ENCODE measurements at places on chromosomes 3 and 15.

GRCh38 chr3:135966271-135966961 lies 888 bp downstream of the PPP2R3A start:
- DNase-seq, result no peak

DNA sequence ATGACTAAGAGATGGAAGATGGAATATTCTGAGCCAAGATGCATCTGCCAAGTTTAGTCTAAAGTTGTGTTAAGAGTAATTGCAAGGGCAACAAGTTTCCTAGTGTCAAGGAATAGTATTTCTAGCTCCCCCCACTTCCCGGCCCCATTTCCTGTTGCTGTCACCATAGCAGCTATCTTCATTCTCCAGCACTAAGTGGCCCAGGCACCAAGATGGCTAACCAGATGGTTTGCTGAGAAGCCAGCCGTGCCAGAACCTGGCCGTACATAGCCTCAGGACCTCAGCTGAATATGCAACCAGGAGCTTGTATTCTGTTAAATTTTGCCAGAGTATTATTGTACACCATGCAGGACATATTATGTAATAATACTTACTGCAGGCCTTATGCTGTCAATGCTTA lies 108.8 kb upstream of the UMPS start:
- no peak for DNase-seq

DNA sequence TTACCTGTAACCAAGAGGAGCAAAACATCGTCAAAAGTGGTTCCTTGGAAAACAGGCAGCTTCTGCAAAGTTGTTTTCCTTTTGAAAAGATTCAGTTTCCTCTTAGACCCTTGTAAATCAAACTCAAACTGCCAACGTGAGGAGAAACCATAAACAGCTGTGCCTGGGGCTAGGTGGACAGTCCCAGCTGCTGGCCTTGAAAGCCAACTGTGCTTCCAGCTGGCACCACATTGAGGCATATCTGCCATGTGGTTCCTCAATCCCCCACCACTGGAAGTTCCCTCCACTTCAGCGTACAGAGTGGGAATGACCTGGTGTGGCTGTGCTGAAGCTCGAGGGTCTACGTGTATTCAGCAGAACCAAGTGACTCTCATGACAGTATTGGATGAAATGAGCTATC lies 40.9 kb downstream of the HRH1 start:
- no peak for DNase-seq

- DNase-seq, result no peak
These were observed 26.0 kb downstream of the MASP1 start for GRCh38 chr3:187265461-187265955.

DNA sequence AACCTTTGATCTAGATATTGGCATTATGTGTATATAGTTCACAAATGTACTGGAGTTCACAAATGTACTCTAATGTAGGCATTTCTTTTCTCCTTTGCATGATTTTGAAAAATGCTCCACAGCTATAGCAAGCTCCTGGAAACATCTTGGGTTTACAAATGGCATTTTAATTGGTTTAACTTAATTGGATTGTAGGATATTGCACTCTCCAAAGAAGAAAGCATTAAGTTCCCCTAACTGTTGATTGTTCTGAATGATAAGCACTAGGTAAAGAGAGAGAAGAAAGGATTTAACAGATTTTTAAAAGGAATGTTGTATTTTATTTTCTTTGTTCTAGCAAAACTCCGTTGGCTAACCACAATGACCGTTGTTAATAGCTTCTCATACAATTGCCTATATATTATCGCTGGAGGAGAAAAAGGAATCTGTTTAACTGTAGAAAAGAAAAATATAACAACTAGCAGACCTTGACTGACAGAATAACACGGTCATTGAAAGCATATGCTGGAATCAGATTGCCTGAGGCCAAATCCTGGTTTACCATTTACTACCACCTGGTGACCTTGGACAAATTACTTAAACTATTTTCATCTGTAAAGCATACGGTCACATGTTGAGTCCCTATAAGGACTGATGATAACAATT lies 170.8 kb downstream of the PEX5L start:
- no peak for DNase-seq

DNA sequence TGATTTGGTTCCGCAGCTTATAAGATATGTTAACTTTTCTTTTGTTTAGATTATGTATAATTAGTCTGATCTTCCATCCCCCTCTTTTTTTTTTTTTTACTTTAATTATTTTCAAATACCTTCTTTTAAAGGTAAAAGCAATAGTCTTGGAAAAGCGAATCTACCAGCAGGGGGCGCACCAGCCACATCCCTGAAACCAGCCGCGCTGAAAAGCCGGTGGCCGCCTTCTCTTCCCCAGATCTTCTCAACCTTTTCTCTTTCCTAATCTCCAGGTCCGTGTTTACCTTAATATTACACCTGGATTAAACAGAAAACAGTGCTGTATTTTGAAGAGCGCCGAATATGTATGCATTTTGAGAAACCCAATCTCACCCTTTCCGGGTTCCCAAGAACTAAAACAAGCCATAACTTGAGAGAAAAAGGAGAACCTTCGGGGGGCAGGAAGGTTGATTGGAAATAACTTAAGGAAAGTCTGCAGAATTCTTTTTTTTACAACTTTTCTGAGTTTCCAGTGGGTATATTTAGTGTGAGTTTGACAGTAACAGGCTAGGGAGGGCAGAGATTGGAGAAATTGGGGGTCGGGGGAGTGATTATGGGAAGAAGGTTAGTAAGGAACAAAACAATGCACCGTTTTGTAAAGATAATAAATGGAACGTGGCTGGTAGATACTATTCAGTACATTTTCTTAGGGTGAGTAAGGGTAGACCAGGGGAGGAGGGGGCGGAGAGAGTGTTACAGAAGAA lies 2.0 kb upstream of the SOX2 start:
- peak; percentile 35 for DNase-seq

DNA sequence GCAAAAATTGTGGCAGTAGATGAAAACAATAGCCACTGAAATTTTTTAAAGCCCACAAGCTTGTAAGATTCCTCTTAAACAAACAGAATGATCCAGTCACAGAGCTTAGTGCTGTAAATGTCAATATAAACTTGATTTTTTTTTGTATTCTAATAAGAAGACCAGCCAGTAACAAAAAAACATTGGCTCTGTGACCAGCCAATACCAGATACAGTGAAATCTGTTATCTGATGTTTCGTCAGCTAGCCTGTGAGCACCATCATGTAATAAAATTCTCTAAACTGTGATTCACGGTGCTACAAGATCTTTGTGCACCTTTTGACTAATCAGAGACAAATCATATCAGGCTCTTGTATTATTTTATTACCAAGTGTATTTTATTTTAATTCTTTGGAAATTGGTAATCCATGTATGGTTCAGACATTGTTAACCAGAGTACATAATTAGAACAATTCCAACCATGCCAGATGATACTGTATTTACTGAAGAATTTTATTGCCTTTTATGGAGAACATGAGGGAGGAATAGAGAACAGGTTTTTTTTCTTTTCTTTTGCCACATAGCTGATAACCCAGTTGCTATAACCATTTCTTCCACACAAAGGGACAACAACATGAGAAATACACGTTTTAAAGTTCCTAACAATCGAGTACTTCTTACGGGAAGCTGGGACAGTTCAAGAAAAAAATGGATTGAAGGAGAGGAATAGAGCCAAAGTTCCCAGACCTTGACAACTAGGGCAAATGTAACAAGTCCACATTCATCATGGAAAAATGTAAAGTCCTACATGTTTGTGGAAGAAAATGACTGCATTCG lies 71.9 kb downstream of the FILIP1L start:
- DNase-seq, result no peak

DNA sequence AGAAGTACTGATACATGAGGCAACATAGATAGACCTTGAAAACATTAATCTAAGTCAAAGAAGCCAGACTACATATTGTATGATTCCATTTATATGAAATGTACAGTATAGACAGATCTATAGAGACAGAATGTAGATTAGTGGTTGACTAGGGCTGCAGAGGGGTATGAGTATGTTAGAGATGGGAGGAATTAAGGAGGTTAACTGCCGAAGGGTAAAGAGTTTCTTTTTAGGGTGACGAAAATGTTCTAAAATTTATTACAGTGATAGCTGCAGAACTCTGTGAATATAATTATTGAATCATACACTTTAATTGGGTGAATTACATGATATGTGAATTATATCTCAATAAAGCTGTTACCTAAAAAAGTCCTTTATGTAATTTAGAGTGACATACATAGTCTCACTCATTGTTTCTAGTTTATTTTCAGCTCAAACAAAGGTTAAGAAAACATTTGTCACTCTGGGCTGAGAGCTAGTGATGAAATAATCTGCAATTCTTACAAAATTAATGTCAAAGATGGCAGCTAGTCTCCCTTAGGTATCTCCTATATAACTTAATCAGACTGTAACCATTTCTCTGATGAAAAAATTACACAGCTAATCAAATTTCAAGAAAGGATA lies 61.4 kb downstream of the DENND4A start:
- no peak for DNase-seq

DNA sequence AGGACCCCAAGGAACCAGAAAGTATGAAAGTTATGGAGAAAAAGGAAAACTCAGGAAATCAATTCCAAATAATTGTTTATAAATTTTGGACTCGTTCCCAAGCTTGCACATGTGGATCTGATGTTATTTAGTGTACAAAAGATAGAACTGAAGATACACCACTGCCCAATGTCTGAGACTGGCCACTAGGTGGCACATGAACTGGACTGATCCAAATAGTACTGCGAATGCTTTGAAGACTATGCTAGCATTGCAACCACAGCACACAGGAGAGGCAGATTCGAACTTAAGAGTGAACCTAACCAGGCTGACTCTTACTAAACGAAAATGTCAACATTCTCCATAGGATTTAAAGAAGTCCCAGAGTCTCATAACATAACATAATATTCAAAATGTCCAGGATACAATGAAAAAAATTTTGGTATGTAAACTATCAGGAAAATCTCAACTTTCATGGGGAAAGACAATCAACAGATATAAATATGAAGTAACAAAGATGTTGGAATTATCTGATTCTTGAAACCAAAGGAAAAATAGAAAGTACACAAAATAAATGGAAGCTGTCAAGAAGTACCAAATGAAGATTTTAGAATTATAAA lies 596.7 kb downstream of the FGF12 start:
- DNase-seq, result no peak

- no peak for DNase-seq
These were observed 41.4 kb downstream of the IRAK2 start for GRCh38 chr3:10206166-10206511.

- DNase-seq, result no peak
These were observed 272.0 kb downstream of the OCA2 start for GRCh38 chr15:27826902-27827714.

GRCh38 chr3:154588831-154589230 lies 158.8 kb upstream of the GPR149 start:
- DNase-seq, result no peak

GRCh38 chr15:57440167-57440566 lies 63.9 kb downstream of the CGNL1 start:
- DNase-seq, result no peak

DNA sequence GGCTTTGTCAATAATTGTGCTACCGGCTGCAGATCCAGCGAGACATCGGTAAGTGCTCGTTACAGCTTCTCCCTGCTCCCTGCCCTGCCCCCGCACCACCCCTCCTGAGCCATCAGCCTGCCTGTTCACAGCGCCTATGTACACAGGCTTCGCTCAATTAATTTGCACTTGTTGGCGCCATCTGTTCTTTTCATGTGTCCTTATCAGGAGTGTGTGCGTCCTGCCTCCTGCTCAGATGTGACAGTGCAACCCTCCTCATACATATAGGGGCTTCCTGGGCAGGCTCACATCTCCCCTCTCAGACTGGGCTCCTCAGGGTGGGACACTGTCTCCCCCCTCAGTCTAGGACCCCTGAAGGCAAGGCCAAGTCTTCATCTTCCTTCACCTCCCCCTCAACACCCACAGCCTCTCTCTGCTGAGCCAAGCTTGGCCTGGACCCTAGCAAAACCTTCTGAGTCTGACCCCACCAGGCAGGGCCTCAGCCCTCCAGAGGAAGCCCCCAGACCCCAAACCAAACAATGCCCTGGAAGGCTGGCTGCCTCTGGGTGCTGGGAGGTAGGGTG lies 54.9 kb downstream of the CYP11A1 start:
- no peak for DNase-seq

- DNase-seq, result no peak
These were observed 430.6 kb downstream of the MECOM start for GRCh38 chr3:169232863-169233262.

DNA sequence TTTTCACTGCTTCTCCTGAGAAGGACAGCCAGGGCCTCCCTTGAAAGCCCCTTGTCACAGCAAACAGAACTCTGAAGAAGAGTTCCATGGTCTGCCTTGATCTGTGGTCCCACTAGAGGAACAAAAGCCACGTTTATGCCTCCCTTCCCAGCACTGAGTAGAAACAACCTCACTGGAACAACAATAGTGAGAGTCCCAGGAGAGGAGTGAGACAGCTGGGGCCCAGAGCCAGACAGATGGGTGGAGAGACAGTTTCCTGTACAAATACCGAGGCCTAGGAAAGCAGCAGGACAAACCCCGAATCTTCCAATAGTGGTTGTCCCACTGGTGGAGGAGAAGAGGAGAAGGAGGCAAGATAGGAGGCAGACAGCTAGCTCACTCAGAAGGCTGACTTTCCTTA lies 106.1 kb downstream of the WDR76 start:
- DNase-seq, result no peak

DNA sequence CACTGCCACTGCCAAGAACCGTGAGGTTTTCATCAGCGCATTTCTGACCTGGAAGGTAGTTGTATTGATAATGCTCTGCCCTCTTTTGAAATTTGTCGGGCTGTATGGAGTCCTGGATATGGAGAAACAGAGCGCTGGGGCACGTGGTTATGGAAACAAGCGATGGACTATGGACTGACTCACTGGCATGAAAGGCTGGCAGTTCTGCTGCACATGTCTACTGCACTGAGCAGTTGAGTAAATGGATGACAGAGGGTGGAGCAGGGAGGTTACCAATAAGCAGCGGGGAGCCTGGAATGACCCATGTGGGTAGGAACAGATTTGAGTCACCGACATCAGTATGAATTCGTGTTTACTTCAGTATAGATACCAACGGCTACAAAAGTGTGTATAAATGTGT lies 429.5 kb downstream of the OCA2 start:
- no peak for DNase-seq

DNA sequence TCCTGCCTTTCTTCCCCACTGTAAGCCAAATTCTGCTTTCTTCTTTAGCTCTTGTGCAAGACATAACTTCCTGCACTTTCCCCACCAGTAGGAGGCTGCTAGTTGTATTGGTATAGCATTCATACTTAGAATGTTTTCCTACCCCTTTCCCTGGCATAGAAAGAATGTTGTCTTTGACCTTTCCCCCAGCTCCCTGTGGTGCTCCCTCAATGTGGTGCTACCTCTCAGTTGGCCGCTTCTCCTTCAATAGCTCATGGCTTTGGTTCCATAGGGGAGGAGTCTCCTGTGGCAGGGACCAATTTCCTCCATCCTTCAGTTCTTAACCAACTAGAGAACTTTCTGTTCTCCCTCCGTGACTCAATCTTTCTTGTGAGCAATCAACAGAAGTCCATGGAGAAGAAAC lies 67.5 kb upstream of the AKAP13 start:
- DNase-seq, result no peak

GRCh38 chr3:191329654-191330529 lies at the start of gene UTS2B:
TSS of gene UTS2B (minus strand) at chr3:191330526. CDS start at chr3:191282189, 48,337 bp downstream.
- DNase-seq, result no peak

- no peak for DNase-seq
These were observed 155.6 kb upstream of the SLC2A2 start for GRCh38 chr3:171181907-171182690.

GRCh38 chr15:62119227-62119864 lies 45.7 kb downstream of the C2CD4B start:
- DNase-seq, result no peak
